ENCODE measurements at places on chromosomes 16 and 17. TPM values are rescaled to one million over a fixed set of nuclear protein-coding genes. Genes with fewer than 3 reads are reported as not detected.

GRB7 gene
- 1.1 TPM for polyA plus RNA-seq

CD300LG gene
- 34.3 TPM for polyA plus RNA-seq

RAMP2 gene
- 46.4 TPM for polyA plus RNA-seq

SLC12A3 gene
- not detected for polyA plus RNA-seq

- H3K36me3 ChIP-seq = peaks cover 14% of the 10 kb centered on the region
- H3K4me1 ChIP-seq = peaks cover 41% of the 10 kb centered on the region
- DNase-seq = peak; percentile 66
- peaks cover 4% of the 10 kb centered on the region for H3K27me3 ChIP-seq
- H3K4me3 ChIP-seq = peak overlapping the region; percentile 62
These were observed 504 bp downstream of the MAZ start for GRCh38 chr16:29806641-29807425.

DNA sequence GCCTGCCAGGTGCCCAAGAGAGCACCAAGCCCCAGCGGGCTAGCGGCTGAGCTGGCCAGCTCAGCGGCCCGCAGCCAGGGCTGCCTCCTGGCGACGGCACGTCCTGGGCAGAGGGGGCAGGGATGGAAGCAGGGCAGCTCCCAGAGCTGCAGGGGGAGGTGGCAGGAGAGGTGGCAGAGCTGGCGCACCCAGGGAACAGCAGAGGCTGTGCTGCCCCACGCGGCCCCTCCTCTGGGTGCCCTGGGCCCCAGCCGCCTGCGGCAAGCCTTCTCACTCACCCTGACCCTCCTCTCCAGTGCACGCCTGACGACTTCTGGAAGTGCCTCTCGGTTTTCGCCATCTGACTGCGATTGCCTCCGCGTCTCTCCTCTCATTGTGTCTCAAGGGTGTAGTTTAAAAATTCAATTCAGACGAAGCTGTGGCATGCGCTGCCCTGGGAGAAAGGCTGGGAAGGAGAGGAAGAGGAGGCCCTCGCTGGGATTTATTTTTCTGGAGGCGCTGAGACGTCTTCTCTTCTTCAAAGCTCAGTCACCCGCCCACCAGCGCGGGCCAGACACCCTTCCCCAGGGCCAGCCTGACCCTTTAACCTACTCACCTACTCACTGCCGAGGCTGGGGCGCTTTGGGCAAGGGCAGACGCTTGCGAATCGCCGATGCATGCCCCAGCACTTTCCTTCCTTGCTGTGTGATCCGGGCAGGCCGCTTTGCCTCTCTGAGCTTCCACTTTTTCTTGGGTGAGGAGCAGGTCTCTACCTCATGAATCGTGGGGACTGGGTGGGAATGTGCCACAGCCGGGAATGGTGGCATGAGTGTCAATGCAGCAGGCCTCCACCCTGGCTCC, 24.9 kb downstream of the GSE1 start:
- no peaks in the 10 kb centered on the region for H3K27me3 ChIP-seq
- H3K4me1 ChIP-seq = peaks cover 16% of the 10 kb centered on the region
- no peak overlapping the region for H3K4me3 ChIP-seq
- H3K27ac ChIP-seq = no peak overlapping the region
- no peaks in the 10 kb centered on the region for H3K36me3 ChIP-seq
- no peak for DNase-seq

GRCh38 chr17:83026311-83026811, 53.0 kb upstream of the METRNL start:
- no peaks in the 10 kb centered on the region for H3K36me3 ChIP-seq
- no peak for DNase-seq
- H3K27ac ChIP-seq = no peak overlapping the region
- H3K4me1 ChIP-seq = no peaks in the 10 kb centered on the region
- no peak overlapping the region for H3K4me3 ChIP-seq

- DNase-seq = peak; percentile 34
- H3K27me3 ChIP-seq = no peaks in the 10 kb centered on the region
- H3K27ac ChIP-seq = peak overlapping the region; percentile 80
- H3K36me3 ChIP-seq = no peaks in the 10 kb centered on the region
These were observed 54.8 kb downstream of the PLXDC1 start for GRCh38 chr17:39096508-39097149.

DNA sequence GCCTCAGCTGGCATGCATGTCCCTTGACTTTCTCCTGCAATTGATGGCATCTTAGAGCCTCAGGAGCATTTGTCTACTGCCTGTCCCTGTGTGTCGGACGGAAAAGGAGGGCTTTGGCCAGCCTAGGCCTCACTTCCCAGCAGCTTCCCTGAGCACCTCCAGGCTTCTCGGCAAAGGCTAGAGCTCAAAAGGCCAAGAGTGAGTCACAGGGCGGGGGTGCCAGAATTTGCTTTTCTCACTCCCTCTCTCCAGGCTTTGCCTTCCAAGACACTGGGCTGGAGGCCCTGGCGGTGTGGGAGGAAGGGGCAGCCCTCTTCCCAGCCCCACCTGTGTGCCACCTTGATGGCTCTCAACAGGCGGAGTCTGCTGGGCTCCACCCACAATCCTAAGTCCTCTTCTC, 107.3 kb upstream of the MAF start:
- peak; percentile 54 for DNase-seq
- no peaks in the 10 kb centered on the region for H3K4me1 ChIP-seq
- H3K27ac ChIP-seq = peak overlapping the region; percentile 23
- H3K27me3 ChIP-seq = no peaks in the 10 kb centered on the region
- H3K36me3 ChIP-seq = no peaks in the 10 kb centered on the region

GRCh38 chr16:25978218-25978617, 286.5 kb downstream of the HS3ST4 start:
- no peak overlapping the region for H3K27ac ChIP-seq
- no peak for DNase-seq
- no peaks in the 10 kb centered on the region for H3K4me1 ChIP-seq
- no peak overlapping the region for H3K4me3 ChIP-seq
- no peaks in the 10 kb centered on the region for H3K36me3 ChIP-seq
- H3K27me3 ChIP-seq = no peaks in the 10 kb centered on the region

DNA sequence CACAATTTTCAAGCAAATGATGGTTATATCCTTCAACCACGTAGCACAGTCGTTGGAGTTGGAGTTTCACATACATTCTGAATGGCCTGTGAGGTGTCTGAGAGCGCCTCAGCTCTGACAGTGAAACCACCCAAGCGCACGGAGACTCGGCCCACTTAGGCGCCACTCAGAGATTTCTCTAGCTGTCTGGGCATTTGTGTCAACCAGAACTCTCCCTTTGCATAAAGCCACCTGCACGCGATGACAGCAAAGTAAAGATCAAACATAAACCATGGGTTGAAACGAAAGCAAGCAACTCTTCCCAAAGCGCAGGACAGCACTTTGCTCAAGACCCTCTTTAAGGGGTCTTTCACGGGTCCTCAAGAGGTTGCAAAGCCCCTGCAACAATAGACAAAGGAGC, 533 bp downstream of the SLC6A4 start:
- H3K4me3 ChIP-seq = peak overlapping the region; percentile 32
- no peaks in the 10 kb centered on the region for H3K36me3 ChIP-seq
- H3K27ac ChIP-seq = no peak overlapping the region
- no peak for DNase-seq
- peaks cover 36% of the 10 kb centered on the region for H3K27me3 ChIP-seq

GRCh38 chr17:62760945-62761267, 47.2 kb downstream of the MARCHF10 start:
- H3K36me3 ChIP-seq = no peaks in the 10 kb centered on the region
- no peak overlapping the region for H3K27ac ChIP-seq
- H3K27me3 ChIP-seq = no peaks in the 10 kb centered on the region
- H3K4me3 ChIP-seq = no peak overlapping the region
- DNase-seq = no peak

- no peaks in the 10 kb centered on the region for H3K27me3 ChIP-seq
- DNase-seq = no peak
- H3K27ac ChIP-seq = no peak overlapping the region
- H3K36me3 ChIP-seq = peaks cover 49% of the 10 kb centered on the region
- no peaks in the 10 kb centered on the region for H3K4me1 ChIP-seq
- H3K4me3 ChIP-seq = no peak overlapping the region
These were observed 19.1 kb upstream of the RSL1D1 start for GRCh38 chr16:11870399-11870798.

GRCh38 chr17:34894964-34895363, 66.3 kb downstream of the CCT6B start:
- H3K27ac ChIP-seq = no peak overlapping the region
- no peaks in the 10 kb centered on the region for H3K4me1 ChIP-seq
- DNase-seq = no peak
- no peak overlapping the region for H3K4me3 ChIP-seq
- H3K36me3 ChIP-seq = no peaks in the 10 kb centered on the region
- H3K27me3 ChIP-seq = peaks cover 62% of the 10 kb centered on the region

- no peaks in the 10 kb centered on the region for H3K36me3 ChIP-seq
- no peaks in the 10 kb centered on the region for H3K4me1 ChIP-seq
- no peak for DNase-seq
- H3K27me3 ChIP-seq = peaks cover 12% of the 10 kb centered on the region
- H3K27ac ChIP-seq = no peak overlapping the region
These were observed 27.8 kb upstream of the TMEM220 start for GRCh38 chr17:10757647-10758046.

DNA sequence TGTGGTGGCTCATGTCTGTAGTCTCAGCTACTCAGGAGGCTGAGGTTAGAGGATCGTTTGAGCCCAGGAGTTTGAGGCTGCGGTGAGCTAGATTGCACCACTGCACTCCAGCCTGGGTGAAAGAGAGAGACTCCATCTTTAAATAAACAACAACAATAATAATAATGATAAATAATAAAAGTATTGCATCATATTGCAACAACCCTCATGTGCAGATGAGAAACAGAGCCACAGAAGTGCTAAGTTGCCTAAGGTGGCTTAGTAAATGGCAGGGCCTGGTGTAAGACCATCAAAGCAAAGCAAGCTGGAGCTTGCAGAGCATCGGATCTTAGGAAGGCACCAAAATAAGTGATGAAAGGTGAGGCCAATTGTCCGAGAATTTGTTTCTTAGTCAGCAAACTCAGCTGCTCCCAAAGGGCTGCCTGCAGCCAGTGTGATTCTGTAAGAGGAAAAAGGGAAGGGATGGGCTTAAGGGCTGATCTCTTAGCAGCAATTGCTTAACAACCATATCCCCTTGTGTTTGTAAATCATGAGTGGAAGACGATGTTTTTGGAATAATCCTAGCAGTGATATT, 45.3 kb upstream of the HS3ST3A1 start:
- no peaks in the 10 kb centered on the region for H3K36me3 ChIP-seq
- H3K27me3 ChIP-seq = no peaks in the 10 kb centered on the region
- peaks cover under 1% of the 10 kb centered on the region for H3K4me1 ChIP-seq
- H3K4me3 ChIP-seq = no peak overlapping the region

DNA sequence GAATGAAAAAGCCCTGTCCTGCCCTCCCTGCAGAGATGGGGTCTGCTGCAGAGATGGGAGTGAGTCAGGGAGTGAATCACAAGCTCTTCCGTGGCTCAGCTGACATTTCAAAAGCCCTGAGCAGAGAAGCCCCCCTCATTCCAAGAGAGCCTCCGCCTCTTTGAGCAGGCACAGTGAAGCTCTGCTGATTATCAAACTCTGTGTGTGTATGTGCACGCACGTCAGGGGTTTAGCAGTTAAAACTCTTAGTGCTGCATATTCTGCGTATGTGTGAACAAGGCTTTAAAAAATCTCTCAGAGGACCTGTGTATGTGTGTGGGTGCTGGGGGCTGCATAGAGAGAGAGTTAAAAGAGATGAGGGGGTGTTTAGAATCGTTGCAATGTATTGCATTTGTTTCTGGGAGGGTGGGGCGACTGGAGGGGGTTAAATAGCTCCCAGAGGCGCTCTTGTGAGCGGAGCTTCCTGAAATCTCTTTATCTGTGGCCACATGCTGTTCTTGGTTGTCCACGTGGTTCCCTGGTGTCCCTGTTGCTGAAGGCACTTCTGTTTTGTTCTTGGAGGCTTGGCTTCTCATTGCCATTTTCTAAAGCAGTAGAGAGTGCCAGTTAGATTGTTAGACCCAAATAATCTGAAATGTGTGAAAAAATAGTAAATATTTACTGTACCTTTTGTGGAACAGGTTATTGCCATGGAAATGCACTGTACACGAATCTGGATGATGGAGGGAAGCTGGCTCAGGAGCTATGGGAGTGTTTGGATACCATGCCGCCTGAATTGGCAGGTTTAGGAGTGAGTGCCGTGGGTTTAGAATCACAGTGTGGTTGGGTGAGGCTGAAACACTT, 116.6 kb downstream of the PRKCB start:
- no peak overlapping the region for H3K4me3 ChIP-seq
- H3K27me3 ChIP-seq = peaks cover 14% of the 10 kb centered on the region
- no peaks in the 10 kb centered on the region for H3K4me1 ChIP-seq
- no peak for DNase-seq
- H3K36me3 ChIP-seq = no peaks in the 10 kb centered on the region

DNA sequence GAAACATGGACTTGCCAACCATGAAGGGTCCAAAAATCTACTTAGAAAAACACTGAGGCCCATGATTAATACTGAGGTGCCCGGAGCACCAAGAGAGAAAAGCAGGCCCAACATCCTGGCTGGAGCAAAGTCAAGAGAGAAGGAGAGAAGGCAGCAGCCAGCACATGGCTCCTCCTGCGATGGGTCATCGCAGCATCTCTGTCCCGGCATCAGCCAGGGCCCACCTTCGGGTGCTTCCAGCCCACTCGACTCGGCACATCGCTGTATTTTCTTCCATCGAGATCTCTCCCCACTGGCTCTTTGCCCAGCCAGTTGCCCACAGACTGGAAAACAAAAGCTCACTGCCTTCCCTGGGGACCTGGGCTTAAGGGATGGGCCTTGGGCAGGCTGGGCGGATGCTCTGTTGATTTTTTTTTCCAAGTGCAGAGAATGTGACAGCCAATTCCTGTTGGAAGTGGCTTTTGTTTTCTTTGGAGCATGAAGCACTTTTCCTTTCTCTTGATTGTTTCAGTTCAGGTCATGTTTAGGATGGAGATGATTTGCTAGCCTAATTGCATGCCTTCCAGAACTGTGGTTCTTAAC, 58.1 kb downstream of the CYB5B start:
- peak; percentile 85 for DNase-seq
- peak overlapping the region; percentile 81 for H3K27ac ChIP-seq
- H3K27me3 ChIP-seq = no peaks in the 10 kb centered on the region
- H3K36me3 ChIP-seq = no peaks in the 10 kb centered on the region

- H3K27ac ChIP-seq = no peak overlapping the region
- no peaks in the 10 kb centered on the region for H3K36me3 ChIP-seq
- no peak overlapping the region for H3K4me3 ChIP-seq
- no peaks in the 10 kb centered on the region for H3K27me3 ChIP-seq
- no peak for DNase-seq
These were observed 31.5 kb downstream of the CDK5RAP3 start for GRCh38 chr17:48002266-48002915.

DNA sequence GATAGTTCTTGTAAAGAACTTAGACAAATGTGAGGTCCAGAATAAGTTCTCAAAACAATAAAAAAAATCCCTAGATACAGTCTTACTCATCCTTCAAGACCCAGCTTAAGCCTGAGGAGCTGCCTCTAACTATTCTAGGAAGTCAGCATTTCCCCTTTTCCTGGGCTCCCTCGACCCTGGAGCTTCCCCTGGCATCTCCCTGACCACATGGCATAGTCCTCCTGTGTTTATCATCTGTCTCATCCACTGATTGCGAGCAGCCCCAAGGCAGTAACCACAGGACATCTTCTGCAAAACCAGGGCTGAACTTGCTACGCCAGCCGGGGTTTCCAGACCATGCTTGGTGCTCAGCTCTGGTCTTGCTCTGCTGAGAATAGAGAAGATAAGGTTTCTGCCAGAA, 36.7 kb upstream of the NLRP1 start:
- no peak overlapping the region for H3K4me3 ChIP-seq
- no peak overlapping the region for H3K27ac ChIP-seq
- DNase-seq = no peak
- H3K36me3 ChIP-seq = no peaks in the 10 kb centered on the region
- H3K4me1 ChIP-seq = no peaks in the 10 kb centered on the region
